ENCODE measurements at places on chromosomes 5 and 9. TPM values are rescaled to one million over a fixed set of nuclear protein-coding genes. Genes with fewer than 3 reads are reported as not detected.
A peak's percentile ranks its signal among the peaks of the same experiment; 100 is the strongest.

GRCh38 chr5:56305001-56305950, 72.1 kb upstream of the ANKRD55 start:
- H3K36me3 ChIP-seq: no peaks in the 10 kb centered on the region
- peaks cover 4% of the 10 kb centered on the region for H3K27me3 ChIP-seq
- no peak overlapping the region for H3K27ac ChIP-seq
- no peak overlapping the region for H3K4me3 ChIP-seq
- no peak for DNase-seq
- no peaks in the 10 kb centered on the region for H3K4me1 ChIP-seq

DNA sequence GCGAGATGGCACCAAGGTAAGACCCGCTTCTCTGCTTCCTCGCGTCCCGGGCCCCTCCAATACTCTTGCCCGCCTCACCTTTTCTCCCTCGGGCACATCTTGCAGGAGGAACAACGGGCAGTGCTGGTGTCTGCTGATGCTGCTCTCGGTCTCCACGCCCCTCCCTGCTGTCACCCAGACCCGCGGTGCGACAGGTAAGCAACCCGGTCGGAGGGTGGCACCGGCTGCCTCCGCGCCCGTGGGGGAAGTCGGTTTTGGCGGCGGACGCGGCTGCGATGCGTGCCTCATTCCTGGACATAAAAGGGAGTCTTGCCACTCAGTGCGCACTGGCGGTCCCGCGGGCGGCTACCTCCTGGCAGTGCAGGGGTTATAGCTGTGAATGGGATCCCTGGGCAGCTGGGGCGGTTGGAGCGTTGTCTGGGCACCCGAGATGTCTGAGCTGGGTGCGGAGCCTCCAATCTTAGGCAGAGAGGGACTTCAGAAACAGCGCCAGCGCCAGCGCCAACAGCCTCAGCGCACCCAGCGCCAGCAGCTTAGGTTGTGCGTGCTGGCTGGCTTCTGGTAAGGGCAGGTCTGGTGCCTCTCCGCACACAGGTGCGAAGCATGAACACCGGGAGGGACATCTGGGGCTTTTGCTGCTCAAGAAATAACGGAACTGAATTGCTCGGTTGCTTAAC, 488 bp downstream of the COL15A1 start:
- DNase-seq: peak; percentile 81
- peaks cover 81% of the 10 kb centered on the region for H3K27me3 ChIP-seq

The CARD9 gene
- total RNA-seq: 0.38 TPM

DNA sequence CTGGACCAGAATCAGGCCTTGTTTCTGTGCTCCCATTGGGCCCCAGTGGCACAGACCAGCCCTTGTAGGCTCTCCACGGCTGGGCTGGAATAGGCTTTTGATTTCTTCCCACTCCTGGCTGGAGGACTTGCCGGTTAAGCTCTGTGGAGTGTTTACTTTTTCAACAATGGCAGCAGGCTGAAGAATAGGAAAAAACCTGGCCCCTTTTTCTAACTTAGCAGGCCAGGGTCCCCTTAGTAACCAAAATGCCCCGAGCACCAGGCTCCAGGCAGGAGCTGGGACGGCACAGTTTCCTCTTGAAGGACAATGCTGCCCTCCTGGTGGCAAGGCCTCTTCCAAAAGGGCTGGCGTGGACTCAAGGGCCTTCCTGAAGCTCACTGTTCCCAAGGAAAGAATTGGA, 230.3 kb downstream of the CRB2 start:
- H3K36me3 ChIP-seq: no peaks in the 10 kb centered on the region
- H3K27me3 ChIP-seq: no peaks in the 10 kb centered on the region
- DNase-seq: no peak
- no peak overlapping the region for H3K27ac ChIP-seq
- no peak overlapping the region for H3K4me3 ChIP-seq
- no peaks in the 10 kb centered on the region for H3K4me1 ChIP-seq

The EMB gene
- total RNA-seq: 55.1 TPM

The STC2 gene
- 116 TPM for total RNA-seq

DNA sequence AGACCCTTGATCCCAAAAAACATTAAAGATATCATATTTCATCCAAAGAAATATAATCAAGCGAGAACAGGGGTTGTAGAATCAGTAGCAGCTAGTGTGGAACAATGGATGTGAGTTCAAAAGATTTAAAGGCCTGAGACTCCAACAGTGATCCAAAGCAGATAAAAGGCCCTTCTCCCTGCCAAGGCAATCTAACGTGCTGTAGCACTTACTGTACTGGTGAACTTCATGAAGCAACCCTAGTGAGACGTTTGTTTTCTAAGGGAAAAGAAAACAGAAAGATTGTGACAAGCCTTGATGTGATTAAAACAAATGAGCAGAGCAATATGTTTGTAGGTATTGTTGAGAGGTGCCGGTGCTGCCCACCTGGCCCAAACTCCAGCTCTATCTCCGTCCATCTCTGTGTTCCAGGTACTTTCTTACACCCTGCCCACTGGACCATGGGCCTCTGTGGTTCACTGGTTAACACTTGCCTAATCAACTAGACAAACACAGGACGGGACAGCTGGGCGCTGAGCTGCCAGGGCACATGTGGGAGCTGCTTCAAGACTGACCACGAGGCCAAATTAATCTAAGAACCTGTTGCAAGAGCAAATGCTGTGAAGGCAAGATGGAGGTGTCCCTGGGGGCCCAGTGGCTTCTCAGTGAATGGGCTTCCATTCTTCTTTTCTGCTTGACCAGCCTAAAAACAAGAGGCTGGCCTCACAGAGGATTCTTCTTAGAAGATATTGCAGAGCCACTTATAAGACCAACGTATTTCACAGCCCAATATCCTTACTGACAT, 265.5 kb downstream of the CWC27 start:
- peak; percentile 49 for DNase-seq
- no peak overlapping the region for H3K4me3 ChIP-seq
- H3K36me3 ChIP-seq: no peaks in the 10 kb centered on the region
- H3K27ac ChIP-seq: no peak overlapping the region

DNA sequence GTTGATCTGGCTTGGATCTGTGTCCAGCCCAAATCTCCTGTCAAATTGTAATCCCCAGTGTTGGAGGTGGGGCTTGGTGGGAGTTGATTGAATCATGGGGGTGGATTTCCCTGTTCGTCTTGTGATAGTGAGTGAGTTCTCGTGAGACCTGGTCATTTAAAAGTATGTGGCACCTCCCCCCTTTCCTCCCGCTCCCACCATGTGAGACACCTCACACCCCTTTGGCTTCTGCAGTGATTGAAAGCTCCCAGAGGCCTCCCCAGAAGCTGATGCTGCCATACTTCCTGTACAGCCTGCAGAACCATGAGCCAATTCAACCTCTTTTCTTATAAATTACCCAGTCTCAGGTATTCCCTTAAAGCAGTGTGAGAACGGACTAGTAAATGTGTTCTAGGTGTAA, 117.3 kb upstream of the PTCH1 start:
- no peaks in the 10 kb centered on the region for H3K27me3 ChIP-seq
- H3K36me3 ChIP-seq: no peaks in the 10 kb centered on the region
- no peak for DNase-seq
- no peak overlapping the region for H3K27ac ChIP-seq
- no peak overlapping the region for H3K4me3 ChIP-seq

The BHMT2 gene
- total RNA-seq: not detected

GRCh38 chr9:113548221-113549041, 84.9 kb downstream of the RGS3 start:
- no peak overlapping the region for H3K4me3 ChIP-seq
- peak overlapping the region; percentile 76 for H3K27ac ChIP-seq
- H3K4me1 ChIP-seq: peaks cover 8% of the 10 kb centered on the region
- peak; percentile 63 for DNase-seq

DNA sequence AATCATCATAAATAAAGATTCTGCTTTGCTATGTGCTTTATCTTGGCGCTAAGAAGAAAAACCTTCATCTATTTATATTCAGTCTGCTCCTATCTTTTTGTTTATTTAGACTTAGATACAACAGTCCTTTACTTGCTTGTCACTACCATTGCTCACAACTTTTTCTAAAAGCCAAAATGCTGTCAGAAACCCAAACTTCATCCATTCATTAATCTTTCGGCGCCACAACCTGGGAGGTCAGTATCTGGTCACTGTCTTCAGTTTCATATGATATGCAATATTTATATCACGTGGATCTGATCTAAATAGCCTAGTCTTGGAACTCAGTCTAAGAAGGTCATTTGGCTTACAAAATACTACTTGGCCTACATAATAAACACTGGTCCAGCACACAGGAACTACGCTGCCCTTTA, 159.3 kb upstream of the TARS1 start:
- DNase-seq: no peak
- no peaks in the 10 kb centered on the region for H3K36me3 ChIP-seq
- no peaks in the 10 kb centered on the region for H3K27me3 ChIP-seq
- H3K4me1 ChIP-seq: no peaks in the 10 kb centered on the region

The CRHBP gene
- 7.6 TPM for total RNA-seq

- H3K4me1 ChIP-seq: peaks cover 13% of the 10 kb centered on the region
- peak overlapping the region; percentile 78 for H3K4me3 ChIP-seq
- no peaks in the 10 kb centered on the region for H3K27me3 ChIP-seq
These were observed 123.7 kb downstream of the C9orf50 start for GRCh38 chr9:129497005-129497812.

DNA sequence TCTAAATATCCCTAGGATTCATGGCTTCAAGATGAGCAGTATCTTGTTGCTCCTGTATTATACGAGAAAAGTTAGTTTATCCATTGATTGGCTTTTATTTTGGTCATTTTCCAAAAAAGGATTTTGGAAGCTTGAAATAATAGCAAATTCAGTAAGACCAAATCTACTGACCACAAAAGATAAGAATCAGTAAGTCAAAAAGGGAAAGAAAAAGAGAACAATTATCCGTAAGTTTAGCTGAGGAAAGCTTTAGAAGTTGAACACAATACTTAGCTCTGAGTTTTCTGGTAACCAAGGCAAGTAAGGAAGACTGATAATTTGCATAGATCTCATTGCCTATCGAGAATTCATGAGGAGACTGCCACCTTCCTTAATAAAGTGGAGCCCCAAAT, 9.1 kb downstream of the TGFBR1 start:
- peaks cover 7% of the 10 kb centered on the region for H3K36me3 ChIP-seq
- no peak for DNase-seq
- no peaks in the 10 kb centered on the region for H3K27me3 ChIP-seq
- H3K4me3 ChIP-seq: no peak overlapping the region
- no peak overlapping the region for H3K27ac ChIP-seq

DNA sequence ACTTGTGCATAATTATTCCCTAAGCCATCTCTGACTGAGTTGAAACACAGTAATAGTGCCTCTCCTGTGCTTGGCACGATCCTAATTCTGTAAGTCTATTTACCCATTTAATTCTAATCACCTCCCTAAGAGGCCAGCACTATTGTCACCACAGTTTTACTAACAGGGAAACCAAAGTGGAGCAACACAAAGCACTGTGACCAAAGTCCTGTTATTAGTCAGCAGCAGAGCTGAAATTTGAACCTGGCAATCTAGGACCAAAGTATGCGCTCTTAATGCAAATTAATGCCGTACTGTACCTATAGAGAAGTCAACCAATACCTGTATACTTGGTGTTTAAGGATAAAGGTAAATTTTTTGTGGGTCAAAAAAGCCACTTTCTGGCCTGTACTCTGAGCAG, 77.1 kb upstream of the CNTLN start:
- H3K36me3 ChIP-seq: no peaks in the 10 kb centered on the region
- H3K27ac ChIP-seq: no peak overlapping the region
- H3K4me3 ChIP-seq: no peak overlapping the region
- peaks cover 2% of the 10 kb centered on the region for H3K4me1 ChIP-seq
- no peak for DNase-seq

The FIBCD1 gene
- 1.9 TPM for total RNA-seq

DNA sequence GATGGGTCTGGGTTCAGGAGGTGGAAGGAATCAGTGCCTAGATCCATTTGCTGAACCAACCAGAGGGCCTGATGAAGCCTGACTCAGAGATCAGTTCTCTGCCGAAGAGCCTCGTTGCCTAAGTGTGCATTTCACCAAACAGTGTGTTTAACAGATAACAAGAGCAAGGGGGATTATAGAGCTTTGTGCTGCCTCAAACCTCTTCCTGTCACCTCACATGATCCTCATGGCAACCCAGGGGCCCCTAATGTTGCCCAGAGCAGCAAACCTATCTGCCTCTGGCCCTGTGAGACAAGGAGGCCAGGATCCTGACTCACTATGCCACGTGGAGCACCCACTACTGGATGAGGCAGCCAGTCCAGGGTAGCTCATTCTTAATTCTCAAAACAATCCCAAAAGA, 66.3 kb upstream of the EPB41L4B start:
- H3K4me3 ChIP-seq: no peak overlapping the region
- H3K27me3 ChIP-seq: no peaks in the 10 kb centered on the region
- no peak overlapping the region for H3K27ac ChIP-seq
- no peaks in the 10 kb centered on the region for H3K4me1 ChIP-seq
- DNase-seq: peak; percentile 22

The NANS gene
- 60.1 TPM for total RNA-seq

- H3K36me3 ChIP-seq: peaks cover 78% of the 10 kb centered on the region
- no peaks in the 10 kb centered on the region for H3K4me1 ChIP-seq
- no peaks in the 10 kb centered on the region for H3K27me3 ChIP-seq
- no peak overlapping the region for H3K27ac ChIP-seq
- H3K4me3 ChIP-seq: no peak overlapping the region
These were observed 104.3 kb downstream of the SEMA5A start for GRCh38 chr5:9441610-9442009.

- peak overlapping the region; percentile 89 for H3K27ac ChIP-seq
- no peak overlapping the region for H3K4me3 ChIP-seq
- peaks cover 31% of the 10 kb centered on the region for H3K4me1 ChIP-seq
These were observed 106.9 kb downstream of the ROR2 start for GRCh38 chr9:91843093-91843492.

- no peak for DNase-seq
- no peaks in the 10 kb centered on the region for H3K36me3 ChIP-seq
- H3K4me3 ChIP-seq: no peak overlapping the region
- no peak overlapping the region for H3K27ac ChIP-seq
These were observed 39.2 kb downstream of the PDZD2 start for GRCh38 chr5:31678180-31678579.

DNA sequence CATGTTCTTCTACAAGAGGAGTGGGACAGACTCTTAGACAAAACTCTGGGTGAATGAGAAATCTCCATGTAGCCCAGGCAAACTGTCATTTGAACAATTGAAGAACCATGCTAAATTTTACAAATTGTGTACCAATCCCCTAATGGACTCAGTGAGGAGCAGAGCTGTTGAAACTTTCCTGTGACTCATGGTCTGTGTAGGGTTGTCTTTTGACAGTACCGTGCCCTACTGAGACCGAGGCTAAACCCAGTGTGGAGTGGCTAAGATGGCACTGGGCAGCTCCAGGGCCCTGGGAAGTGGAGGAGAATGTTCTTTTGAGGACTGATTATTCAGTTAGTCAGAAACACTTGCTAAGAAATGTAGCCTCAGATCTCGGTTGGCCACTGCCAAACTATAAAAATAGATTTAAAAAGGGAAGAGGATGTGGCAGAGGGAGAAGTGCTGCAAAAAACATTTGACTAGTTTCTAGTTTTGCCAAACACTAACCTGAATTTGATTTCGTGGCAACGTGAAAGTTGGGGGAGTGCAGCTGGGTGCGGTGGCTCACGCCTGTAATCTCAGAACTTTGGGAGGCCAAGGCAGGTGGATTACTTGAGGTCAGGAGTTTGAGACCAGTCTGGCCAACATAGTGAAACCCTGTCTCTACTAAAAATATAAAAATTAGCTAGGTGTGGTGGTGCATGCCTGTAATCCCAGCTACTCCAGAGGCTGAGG, 24.7 kb downstream of the POU4F3 start:
- no peak for DNase-seq
- no peak overlapping the region for H3K4me3 ChIP-seq
- no peak overlapping the region for H3K27ac ChIP-seq

The LCN10 gene
- total RNA-seq: 0.36 TPM
